Activated CD4-positive, alpha-beta T cell treated with anti-CD3 and anti-CD28 coated beads, Interleukin-2, amount 10 ng/mL, durations not matched to agents 24 days and 14 days (primary cell): ENCODE measurements at places on chromosomes 11 and 22.

GRCh38 chr11:32262367-32262766, 171.5 kb downstream of the RCN1 start:
- no peak for DNase-seq

DNA sequence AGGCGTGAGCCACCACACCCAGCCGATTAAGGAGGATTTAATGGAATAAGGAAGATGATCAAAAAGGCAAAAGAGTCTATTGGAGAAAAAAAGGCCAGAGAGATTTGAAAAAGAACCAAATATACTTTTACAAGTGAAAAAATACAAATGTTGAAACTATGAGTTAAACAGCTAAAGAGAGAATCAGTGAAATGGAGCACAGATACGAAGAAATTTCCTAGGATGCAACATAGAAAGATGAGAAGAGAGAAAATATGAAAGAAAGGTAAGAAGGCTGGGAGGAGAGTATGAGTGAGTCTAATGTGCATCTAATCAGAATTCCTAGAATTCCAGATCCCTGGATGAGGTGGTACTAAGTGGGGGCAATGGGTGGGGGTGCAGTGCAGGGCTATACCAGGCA, 19.4 kb upstream of the CELSR1 start:
- no peak for DNase-seq

GRCh38 chr11:2708757-2709281, 9.0 kb upstream of the KCNQ1OT1 start:
- DNase-seq = no peak

GRCh38 chr11:80041136-80042000, 600.5 kb upstream of the TENM4 start:
- DNase-seq = no peak

- DNase-seq = no peak
Measured at GRCh38 chr22:44901301-44901700, 108.5 kb downstream of the PHF21B start.

- DNase-seq = no peak
Measured at GRCh38 chr22:43931771-43932170, 8.2 kb downstream of the PNPLA3 start.

DNA sequence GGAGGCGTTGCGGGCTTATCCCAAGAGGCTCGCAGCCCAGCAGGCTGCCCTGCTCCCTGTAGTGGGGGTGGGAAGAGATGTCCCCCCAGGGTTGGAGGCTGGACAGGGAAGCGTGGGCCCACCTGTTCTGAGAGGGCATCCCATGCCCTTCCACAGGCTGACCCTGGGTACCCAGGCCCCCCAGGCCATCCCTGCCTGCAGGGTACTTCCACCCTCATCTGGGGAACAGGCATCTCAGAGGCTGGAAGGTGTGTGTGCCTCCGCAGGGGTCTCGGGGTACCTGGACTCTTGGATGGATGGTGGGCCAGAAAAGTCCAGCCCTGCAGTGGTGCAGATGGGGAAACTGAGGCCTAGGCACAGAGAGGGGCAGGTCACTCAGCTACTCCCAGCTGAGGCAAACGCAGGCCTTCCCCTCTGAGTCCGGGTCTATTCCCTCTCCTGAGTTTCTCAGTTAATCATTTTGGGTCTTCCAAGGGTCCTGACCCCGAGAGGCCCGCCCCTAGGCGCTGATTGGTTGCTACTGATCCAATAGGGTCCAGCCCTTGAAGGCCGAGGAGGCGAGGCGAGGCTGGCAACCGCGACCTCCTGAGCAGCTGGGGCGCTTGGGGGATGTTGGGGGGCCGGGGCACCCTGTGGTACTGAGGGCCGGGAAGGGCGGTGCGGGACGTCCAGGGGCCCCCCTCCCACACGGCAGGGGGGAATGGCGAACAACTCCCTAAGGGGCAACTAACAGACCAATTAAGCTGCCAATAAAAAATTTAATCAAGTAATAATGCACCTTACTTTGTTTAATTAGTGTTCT, 23.8 kb downstream of the FLRT1 start:
- DNase-seq = no peak

GRCh38 chr22:21082248-21082647, 36.5 kb downstream of the LRRC74B start:
- no peak for DNase-seq

GRCh38 chr11:72221386-72222075, 3.0 kb upstream of the INPPL1 start:
- DNase-seq = no peak

GRCh38 chr11:440065-441042, 1.5 kb downstream of the ANO9 start:
- no peak for DNase-seq

GRCh38 chr11:45209891-45210699, 63.7 kb downstream of the PRDM11 start:
- no peak for DNase-seq

DNA sequence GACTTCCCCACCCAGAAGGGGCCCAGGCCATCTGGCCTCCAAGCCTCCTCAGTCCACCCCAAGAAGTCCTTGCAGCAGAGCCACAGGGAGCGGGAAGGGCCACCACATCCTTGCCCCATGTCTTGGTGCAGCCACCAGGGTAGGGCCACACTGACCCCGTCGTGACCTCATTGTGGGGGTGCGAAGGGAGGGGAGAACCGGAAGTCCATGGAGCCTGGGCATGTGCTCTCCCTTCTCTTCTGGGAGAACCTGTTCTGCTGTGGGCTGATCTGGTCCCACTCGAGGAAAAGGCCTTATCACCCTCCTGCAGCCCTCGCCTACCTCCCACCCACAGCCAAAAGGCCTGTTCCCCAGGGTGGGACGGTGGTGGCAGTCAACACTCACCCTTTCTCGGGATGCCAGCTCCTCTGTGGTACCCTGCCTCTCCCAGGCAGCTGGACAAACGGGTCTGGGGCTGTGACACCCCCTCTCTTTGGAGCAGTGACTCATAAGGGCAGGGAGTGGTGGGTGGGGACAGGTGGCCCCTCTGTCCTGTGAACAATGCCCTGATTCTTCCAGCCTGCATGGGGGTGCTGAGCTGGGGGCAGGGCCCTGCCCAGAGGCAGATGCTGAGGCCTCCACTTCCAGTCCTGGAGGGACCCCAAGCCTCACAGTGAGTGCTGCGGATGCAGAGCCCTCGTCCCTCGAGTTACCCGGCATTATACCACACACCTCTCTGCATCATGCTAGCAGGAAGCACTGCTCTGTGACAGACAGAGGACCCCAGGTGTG, 14.6 kb upstream of the CTSD start:
- no peak for DNase-seq

- no peak for DNase-seq
Measured at GRCh38 chr11:33885338-33886005, 6.4 kb downstream of the LMO2 start.

- peak; percentile 57 for DNase-seq
Measured at GRCh38 chr22:16601437-16602223, 9.0 kb upstream of the CCT8L2 start.

GRCh38 chr11:69232821-69233743, 60.9 kb upstream of the MYEOV start:
- DNase-seq = no peak

GRCh38 chr11:107999759-108000455, 8.8 kb upstream of the CUL5 start:
- peak; percentile 73 for DNase-seq

DNA sequence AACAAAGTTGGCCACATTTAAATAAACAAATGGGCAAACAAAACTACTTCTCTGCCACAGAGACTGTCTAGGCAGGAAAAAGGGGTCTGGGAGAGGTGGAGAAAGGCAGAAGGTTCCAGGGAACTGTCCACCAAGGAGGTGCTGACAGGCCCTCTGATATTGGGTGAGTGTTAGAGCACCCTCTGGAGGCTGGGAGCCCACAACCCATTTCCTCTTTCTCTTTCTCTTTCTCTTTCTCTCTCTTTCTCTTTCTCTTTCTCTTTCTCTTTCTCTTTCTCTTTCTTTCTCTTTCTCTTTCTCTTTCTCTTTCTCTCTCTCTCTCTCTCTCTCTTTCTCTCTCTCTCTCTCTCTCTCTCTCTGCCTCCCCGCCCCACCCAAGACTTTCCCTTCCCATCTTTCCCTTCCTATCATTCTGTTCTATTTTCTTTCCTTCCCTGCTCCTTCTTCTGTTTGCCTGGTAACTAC, 912.8 kb downstream of the DLG2 start:
- DNase-seq = peak; percentile 89

DNA sequence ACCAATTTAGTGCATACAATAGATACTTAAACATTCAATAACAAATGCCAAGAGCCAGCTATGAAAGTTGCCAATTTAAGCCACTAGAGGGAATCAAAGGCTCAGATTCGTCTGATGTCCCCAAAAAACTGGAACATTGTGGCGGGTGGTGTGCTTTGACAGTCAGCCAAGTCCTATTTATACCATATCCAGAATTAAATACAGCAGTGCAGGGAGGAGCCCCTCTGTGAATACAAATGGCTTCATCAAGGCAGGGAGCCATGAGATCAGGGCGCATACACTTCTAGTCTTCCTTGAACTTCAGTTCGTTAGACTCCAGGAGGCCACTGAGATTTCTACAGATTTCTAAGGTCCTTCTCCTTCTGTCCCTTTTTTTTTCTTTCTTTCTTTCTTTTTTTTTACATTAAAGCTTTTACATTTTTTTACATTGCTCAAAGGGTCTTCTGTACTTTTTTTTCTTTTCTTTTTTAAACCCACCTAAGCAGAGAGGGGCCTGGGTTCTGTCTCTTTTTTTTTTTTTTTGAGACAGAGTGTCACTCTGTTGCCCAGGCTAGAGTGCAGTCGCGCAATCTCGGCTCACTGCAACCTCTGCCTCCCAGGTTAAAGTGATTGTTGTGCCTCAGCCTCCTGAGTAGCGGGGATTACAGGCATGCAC, 41.5 kb upstream of the HSPA8 start:
- peak; percentile 79 for DNase-seq

- peak; percentile 82 for DNase-seq
Measured at GRCh38 chr11:69010964-69011623, 2.0 kb downstream of the MRGPRF start.
